ENCODE measurements at places on chromosomes 4 and X.
A peak's percentile ranks its signal among the peaks of the same experiment; 100 is the strongest.

- no peak for DNase-seq
Observed at GRCh38 chr4:180680305-180680704, 1562.9 kb upstream of the TENM3 start.

DNA sequence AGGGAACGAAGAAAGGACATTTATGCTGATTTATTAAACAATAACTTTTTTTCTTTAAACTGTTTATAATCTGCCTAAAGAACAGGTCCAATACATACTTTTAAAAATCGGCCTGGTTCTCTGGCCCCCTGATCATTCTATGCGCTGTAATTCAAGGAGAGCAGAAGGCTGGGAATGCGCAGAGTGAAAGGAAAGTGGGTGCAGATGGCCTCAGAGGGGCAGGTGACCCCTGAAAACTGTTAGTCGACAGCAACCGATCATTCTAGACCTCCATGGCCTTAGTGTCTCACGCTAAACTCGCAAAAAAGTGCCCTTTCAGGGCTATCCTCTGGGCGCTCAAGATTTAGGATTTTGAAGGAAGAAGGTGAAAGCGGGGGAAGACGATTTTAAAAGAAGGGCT, 2.2 kb downstream of the PDE5A start:
- DNase-seq: no peak

DNA sequence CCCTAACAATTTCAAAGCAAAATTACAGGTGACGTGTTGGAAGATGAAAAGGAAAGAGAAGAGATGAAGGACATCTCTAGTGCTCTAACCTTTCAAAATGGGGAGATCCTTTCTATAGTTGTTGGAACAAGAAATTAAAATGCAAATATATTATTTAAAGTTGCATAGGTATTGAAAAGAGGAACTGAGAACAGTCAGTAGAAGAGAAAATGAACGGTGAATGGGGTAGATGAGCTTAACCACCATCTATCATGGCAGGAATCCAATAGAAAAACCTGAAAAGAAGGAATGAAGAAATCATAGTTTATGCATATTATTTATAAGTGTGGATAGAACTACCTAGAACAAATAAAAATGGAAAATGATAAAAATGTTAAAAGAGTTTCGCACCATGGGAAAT, 42.0 kb downstream of the ANXA5 start:
- no peak for DNase-seq

GRCh38 chr4:102988429-102989020, 31.0 kb downstream of the SLC9B1 start:
- peak; percentile 20 for DNase-seq

DNA sequence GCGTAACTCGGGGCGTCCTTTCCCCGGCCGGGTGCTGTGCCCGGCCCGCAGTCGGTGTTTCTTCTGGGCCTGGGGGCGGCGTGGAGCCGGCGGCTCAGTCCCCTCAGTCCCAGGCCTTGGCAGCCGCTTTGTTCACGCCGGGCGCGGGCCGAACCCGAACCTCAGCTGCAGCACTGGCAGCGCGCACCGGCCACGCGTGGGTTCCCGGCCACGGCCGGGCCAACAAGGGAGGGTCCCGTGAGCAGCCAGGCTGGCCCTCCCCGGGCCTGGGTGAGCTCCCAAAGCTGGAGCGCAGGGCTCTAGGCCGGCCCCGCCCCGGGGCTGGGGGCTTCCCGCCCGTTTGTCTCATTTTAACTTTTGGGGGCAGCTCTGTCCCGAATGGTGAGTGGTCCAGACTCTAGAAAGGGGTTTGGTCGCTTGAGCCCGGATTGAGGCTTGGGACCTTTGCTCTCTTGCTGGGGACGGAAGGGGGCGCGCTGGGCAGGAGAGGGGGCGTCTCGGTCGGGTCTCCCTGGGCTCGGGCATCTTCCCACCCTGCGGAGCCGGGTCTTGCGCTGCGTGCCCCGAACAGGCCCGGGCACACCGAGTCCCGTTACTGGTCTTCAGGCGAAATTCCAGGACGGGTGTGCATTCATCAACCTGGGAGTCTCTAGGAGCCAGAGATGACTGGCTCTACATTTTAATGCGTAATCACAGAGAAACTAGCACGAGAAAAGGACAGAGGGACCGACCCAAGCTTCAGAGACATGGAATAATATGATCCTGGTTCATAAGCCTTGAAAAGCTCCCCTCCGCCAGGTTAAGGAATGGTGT, 177.1 kb downstream of the CBR4 start:
- no peak for DNase-seq

DNA sequence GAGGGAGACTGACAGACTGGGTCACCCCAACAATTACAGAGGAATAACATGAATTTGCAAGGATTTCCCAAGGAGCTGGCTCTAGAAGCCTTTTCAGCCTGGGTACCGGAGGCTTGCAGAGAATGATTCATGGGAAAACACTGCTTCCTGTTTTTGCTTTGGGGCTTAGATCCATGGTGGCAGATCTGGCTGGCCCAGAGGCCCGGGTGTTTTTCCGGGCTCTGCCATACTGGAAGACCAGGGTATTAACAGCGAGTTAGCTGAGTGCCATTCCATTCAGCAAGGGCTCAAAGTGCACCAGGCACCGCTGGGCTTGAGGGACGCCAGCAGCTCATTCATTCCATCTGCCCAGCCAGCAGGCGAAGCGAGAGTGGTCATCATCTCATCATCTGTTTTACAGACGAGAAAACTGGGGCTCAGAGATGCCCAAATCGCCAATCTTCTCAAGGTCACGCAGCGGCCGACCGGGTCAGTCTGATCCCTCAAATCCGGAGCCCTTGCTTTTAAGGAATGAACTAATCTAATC, 1.3 kb downstream of the WDR1 start:
- no peak for DNase-seq

- no peak for DNase-seq
Observed at GRCh38 chrX:49262603-49263002, 1.9 kb downstream of the FOXP3 start.

DNA sequence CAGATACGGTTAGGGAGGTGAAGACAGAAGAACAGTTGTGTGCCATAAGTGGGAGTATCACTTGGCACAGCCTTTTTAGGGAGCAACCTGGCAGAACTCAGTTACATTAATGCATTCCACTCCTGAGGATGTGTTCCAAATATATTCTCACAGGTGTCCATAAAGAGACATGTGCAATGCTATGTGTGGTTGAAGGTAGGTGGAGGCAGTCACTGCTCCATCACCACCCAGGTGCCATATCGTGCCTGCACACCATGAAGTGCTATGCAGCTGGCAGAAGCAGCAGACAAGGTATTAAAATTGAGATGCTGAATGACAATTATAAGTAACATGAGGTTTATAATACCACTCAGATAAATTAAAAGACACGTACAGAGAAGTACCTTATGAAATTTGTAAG, 248.0 kb upstream of the SFRP2 start:
- DNase-seq: no peak

Data from activated CD4-positive, alpha-beta T cell treated with anti-CD3 and anti-CD28 coated beads, Interleukin-2, amount 50 U/mL, for 16 hours (primary cell).